ENCODE measurements at places on chromosomes 3 and 15.
A peak's percentile ranks its signal among the peaks of the same experiment; 100 is the strongest.

GRCh38 chr3:61634678-61635077 is 73.3 kb downstream of the PTPRG start:
- no peak for DNase-seq

GRCh38 chr15:77627581-77627980 is 5.1 kb downstream of the LINGO1 start:
- no peak for DNase-seq

- no peak for DNase-seq
Measured at GRCh38 chr3:12562451-12562850, 5.6 kb downstream of the MKRN2 start.

- peak; percentile 88 for DNase-seq
Measured at GRCh38 chr15:28123408-28124023, 24.4 kb upstream of the OCA2 start.

GRCh38 chr3:57006179-57006657 is 54.2 kb upstream of the SPATA12 start:
- no peak for DNase-seq

DNA sequence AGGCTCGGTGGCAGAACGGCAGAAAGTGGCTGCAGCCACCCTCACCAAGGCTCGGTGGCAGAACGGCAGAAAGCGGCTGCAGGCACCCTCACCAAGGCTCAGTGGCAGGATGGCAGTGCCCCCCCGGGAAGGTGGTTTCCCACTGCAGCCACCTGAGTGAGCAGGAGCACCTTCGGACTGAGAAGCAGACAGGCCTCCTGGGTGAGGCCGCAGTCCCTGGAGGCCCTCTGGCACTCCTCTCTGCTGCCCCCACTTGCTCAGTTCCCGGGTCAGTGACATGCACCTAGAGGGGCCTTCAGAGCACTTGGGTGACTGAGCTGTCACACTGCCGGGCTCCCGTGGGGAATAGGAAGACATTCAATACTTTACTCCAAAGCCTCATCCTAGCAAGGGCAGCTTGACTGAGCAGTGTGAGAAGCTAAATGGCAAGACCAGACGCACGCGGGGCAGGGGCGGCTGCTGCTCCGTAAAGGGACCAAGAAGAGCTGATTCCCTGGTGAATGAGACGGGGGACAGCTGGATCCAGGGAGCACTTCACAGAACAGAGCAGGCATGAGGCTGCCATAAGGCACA is 62.7 kb downstream of the PCSK6 start:
- DNase-seq = no peak

DNA sequence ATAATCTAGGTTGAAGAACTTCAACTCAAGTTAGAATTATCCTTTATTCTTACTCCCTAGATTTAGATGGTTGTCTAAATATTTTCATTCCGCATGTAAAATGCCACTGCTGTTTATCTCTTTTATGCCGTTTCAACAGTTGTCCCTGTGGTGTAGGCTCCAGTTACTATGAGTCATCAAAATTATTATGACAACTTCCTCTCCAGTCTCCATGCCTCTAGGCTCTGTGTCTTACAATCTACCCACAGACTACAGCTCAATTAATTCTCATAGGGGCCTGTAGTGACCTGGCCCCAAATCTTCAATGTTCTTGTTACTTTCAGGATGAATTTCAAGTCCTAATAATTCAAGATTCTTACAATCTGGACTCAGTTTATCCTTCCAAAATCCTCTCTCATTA is 105.8 kb upstream of the UNC13C start:
- DNase-seq = no peak

DNA sequence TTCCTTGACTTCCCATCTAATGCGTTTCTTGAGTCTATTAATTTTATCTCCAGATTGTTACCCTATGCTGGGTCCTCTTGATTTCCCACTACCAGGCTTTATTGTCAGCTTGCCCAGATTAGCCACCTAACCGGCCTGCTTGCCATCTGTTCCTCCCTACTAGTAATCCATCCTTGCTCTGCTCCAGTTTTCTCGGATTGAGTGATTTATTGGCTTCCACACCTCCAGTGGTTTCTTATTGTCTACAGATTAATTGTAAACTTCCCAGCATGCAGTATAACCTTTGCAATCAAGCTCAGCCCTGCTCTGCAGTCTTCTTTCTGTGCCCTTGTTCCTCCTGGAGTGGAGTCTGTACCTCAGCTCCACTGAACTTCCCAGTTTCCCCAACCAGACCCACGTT is 63.4 kb downstream of the ARHGEF26 start:
- DNase-seq = no peak

DNA sequence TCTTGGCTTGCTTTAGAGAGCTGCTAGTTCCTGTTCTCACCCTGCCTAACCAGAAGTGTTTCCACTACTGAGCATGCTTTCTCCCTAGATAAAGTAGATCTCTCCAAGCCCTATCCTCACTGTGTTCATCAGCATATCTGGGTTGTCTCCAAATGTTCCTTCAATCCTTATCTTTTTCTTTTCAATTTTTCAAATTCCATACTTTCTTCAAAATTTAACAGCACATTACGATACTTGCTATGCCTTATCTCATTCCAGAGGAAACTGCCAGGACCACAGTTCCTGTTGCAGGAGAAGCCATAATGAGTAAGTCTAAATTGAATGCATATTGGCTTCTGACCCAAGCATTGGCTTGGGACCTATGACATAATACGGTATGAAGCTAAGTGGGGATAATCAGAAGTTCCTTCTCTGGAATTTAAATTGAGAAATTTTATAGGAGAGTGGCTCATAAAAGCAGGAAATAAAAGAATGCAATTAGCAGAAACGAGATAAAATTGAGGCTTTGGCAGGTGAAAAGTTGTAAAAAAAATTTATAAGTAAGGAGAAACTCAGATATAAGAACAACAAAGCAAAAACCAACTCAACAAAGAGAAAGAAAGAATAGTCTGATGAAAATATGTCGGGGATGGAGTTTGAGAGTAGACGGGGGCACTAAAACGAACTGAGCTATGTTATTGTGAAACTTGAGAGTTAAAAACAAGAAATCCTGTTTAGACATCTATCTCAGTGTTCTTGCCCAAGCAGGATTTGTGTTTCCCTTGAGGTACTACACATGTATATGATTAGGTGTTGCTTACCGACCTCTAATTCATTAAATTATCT is 631.7 kb upstream of the CCDC54 start:
- peak; percentile 66 for DNase-seq

DNA sequence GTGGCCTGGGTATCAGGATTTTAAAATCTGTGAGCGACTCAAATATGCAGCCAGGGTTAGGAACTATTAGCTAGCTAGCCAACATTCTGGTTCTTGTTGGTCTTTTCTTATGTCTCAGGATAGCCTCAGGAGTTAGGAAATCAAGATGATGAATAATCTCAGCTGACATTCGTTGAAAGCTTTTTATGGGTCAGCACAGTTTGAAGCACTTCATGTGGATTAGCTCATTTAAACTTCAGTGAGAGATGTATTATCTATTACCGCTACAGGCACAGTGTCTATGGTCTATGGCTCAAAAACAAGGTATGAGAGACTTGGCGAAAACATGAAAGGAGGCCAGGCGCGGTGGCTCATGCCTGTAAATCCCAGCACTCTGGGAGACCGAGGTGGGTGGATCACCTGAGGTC is 187.5 kb upstream of the THRB start:
- DNase-seq = peak; percentile 94

- DNase-seq = no peak
Measured at GRCh38 chr15:46258056-46258455, 623.2 kb downstream of the SQOR start.

GRCh38 chr3:141373768-141374526 is 5.6 kb downstream of the ZBTB38 start:
- peak; percentile 74 for DNase-seq

DNA sequence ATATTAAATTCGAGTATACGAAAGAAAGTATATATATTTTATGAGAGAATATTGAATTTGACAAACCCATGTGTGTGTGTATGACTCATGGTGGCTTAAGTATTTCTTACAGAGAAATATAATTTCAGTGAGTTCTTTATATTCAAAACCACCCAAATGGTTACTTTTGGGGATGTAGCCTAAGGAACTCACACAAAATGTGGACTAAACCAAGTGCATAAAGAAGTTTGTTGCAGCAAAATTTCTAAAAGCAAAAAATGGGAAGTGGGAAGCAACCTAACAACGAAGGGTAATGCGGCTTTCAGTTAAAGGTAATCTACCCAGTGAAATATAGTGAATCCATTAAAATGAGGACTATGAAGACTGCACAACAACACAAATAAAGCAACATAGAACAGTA is 277.1 kb downstream of the EDEM1 start:
- no peak for DNase-seq

GRCh38 chr3:43461345-43461744 is 160.5 kb downstream of the ANO10 start:
- peak; percentile 55 for DNase-seq

GRCh38 chr3:141597931-141598330 is 111.1 kb downstream of the RASA2 start:
- DNase-seq = no peak

- peak; percentile 94 for DNase-seq
Measured at GRCh38 chr3:72492240-72492639, 356.0 kb downstream of the SHQ1 start.

GRCh38 chr3:30440147-30440604 is 166.2 kb upstream of the TGFBR2 start:
- DNase-seq = peak; percentile 63

DNA sequence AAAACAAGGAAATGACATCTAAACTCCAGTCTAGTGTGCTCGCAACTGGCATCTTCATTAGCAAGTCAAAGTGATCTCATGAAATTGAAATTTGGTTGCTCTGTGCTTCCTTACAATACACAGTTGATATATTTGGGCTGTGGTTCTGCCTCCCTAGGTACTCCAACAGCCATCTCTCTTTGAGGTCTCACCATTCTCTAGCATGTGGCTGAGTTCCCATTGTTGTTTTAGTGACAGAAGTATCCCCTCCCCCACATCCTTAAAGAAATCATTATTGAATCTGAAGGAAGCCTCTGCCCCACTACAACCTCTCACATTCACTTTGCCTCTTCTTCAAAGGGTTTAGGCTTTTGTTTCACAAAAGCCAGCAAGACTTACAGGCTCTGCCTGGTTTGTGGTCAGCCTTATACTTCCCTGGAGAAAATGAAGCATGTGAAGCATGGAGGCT is 516.5 kb downstream of the NLGN1 start:
- no peak for DNase-seq

GRCh38 chr3:187669675-187670504 is at the start of gene SST:
TSS of gene SST (minus strand) at chr3:187670394. CDS start at chr3:187670291, 103 bp downstream.
- peak; percentile 67 for DNase-seq

DNA sequence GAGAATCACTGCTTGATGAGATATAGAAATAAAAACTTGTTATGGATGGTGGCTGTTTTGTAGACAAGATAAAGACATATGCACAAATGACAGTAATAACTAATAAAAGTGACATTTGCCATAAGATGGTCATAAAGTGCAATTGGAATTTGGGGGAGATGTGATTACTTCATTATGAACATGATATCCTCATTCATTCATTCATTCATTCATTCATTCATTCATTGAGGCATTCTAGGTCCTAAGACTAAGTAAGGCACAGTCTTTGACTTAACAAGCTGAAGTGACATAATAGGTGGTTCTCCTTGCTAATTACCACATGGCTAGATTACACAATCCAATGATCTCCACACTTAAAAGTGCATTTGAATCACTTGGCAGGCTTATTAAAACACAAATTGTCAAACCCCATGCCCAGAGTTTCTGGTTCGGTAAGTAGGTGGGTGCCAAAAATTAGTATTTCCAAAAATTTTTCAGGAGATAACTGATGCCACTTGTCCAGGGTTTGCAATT is 18.9 kb downstream of the RAP2B start:
- no peak for DNase-seq

- no peak for DNase-seq
Measured at GRCh38 chr3:1072041-1072440, 20.8 kb upstream of the CNTN6 start.

DNA sequence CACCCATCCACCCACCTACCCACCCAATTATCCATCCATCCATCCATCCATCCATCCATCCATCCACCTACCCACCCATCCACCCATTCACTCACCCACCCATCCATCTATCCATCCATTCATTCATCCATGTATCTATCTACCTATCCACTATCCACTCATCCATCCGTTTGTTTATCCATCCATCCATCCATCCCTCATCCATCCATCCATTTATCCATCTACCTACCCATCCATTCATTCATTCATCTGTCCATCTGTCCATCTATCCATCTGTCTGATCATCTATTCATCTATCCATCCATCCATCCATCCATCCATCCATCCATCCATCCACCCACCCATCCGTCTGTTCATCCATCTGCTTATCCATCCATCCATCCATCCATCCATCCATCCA is 65.7 kb downstream of the FBLN2 start:
- no peak for DNase-seq

GRCh38 chr3:105254154-105254553 is 112.6 kb upstream of the ALCAM start:
- no peak for DNase-seq

GRCh38 chr3:195466251-195466650 is 23.4 kb upstream of the ACAP2 start:
- no peak for DNase-seq

DNA sequence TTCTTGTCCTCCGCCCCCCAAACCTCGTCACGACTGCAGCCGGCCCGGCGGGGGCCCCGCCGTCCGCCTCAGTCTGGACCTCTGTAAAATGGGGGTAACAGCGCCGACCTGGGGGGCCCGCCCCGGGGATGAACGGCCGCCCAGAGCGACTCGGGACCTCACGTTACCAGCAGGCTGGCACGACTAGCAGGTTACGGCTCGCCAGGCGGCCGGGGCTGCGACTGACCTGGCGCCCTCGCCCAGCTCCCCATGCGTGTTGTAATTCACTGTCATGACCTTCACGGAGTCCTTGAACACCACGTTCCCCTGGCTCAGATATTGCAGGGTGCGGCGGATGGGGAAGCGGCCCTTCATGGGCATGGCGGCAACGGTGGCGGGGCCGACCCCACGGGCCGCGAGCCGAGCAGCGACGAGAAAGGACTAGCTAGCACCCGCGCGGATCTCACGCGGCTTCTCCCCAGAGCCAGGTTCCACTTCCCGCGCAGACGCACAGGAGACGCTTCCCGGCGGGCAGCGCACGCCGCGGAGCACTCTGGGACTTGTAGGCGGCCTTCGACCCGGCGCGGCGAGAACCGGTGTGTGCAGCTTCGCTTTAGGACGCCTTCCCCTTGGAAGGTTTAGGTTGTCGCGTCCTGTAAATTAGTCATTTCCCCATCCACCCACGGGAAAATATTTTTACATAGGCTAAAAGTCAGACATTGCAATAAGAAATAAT is at the start of gene MRPS25:
TSS of gene MRPS25 (minus strand) at position 481 of the 715 bp plus-strand sequence. CDS start at position 360, 121 bp downstream.
- DNase-seq = peak; percentile 96

GRCh38 chr15:60616628-60617027 is 137.7 kb upstream of the ICE2 start:
- no peak for DNase-seq

DNA sequence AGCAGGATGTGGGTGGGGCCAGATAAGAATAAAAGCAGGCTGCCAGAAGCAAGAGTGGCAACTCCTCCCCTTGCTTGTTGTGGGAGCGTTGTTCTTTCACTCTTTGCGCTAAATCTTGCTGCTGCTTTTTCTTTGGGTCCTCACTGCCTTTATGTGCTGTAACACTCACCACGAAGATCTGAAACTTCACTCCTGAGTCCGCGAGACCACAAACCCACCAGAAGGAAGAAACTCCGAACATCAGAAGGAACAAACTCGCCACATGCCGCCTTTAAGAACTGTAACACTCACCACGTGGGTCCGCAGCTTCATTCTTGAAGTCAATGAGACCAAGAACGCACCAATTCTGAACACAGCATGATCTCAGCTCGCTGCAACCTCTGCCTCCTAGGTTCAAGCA is 72.9 kb downstream of the IL12A start:
- no peak for DNase-seq
